Stimulated activated CD4-positive, alpha-beta T cell treated with anti-CD3 and anti-CD28 coated beads, Interleukin-1b, Interleukin-23, amount 100 ng/mL, for 48 hours (primary cell): ENCODE measurements at places on chromosomes 6 and 20.

GRCh38 chr20:11229772-11230171 is 556.0 kb upstream of the JAG1 start:
- no peak for DNase-seq

- no peak for DNase-seq
These were observed 18.0 kb downstream of the FOXO3 start for GRCh38 chr6:108578595-108579327.

DNA sequence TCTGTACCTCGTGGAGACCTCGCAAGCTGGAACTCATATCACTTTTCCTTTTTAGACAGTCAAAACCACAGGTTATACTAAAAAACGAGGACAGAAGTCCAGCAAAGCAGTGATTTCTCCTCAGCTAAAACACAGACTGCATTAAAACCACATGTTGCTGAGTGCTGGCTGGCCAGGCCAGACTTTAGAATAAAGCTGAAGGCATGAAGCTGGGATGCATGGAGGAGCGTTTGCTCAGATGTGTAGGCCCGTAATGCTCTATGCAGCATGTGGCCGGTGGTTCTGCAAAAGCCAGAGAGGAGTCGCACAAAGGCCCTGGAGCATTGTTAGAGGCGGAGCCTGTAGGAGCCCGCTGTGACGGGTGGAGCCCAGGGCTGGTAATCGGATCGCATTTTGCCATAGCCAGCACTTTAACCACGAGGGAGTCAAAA is 83.6 kb downstream of the SMOC2 start:
- no peak for DNase-seq

DNA sequence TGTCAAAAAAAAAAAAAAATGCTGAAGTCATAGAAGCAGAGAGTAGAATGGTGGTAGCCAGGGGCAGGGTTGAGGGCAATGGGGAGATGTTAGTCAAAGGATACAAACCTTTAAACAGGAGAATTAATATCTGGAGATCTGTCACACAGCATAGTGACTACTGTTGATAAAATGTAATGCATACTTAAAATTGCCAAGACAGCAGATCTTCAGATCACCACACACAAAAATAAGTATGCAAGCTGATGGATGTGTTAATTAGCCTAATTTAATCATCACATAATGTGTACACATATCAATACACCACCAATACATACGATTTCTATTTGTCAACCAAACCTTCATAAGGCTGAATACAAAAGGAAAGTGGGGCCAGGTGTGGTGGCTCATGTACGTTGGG is 83.5 kb upstream of the PHACTR3 start:
- DNase-seq = no peak

GRCh38 chr20:9492067-9492466 is 22.3 kb upstream of the LAMP5 start:
- no peak for DNase-seq

GRCh38 chr6:34223956-34224940 is 12.4 kb upstream of the HMGA1 start:
- peak; percentile 94 for DNase-seq

DNA sequence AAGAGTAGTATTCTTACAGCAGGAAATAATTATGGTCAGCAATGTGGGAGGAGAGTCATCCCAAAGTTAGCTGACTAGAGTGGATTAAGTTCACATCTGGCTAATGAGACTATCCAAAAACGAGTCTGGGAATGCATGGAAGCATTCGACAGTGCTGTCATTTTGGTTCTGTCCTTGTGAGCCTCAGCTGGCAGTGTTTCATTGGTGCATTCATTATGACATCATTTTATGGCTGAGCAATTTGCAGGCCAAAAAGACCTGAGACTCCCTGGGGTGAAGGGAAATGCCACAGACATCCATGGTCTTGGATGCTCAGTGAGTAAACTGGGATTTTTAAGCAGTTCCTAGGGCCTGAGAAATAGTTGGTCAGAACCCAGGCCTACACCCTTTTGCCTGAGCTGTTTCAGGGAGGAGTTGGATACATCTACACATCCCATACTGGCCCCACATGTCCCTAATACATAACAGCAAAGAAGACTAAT is 196.4 kb upstream of the CCN2 start:
- no peak for DNase-seq

- DNase-seq = no peak
These were observed 152.5 kb downstream of the MRPL14 start for GRCh38 chr6:43974643-43975230.

DNA sequence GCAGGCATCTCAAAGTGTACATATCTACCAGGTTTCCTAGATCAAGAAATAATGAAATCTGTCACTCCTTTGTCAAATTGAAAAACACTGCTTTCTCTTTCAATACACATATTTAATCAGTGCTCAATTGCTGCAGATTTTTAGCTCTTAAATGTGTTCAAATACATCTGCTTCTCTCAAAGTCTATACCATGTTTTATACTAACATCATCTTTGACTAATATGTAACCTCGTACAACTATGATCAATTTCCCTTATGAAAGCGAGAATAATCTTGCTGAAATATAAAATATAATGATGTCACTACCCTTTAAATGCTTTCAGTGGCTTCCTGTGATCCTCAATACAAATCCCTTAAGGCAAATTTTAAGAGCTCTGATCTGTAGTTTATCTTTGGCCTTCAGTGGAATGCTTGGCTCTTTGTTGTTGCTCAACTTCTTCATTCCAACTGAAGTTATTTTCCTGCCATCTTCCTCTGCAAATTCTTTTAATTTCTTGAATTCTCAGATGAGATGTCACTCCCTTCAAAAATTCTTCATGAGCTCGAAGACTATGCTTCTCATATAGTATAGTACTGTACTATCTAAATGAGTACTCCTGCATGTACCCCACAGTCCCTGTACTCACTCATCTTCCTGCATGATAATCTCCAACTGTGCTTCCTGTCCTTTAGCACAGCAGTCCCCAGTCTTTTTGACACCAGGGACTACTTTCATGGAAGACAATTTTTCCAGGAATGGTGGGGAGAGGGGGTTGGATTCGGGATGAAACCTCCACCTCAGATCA is 545.1 kb upstream of the GJE1 start:
- DNase-seq = no peak

- no peak for DNase-seq
These were observed 107.3 kb downstream of the TFAP2C start for GRCh38 chr20:56736285-56736857.

- no peak for DNase-seq
These were observed 144.3 kb upstream of the MLN start for GRCh38 chr6:33947916-33948594.

- no peak for DNase-seq
These were observed 117.0 kb downstream of the MYLK4 start for GRCh38 chr6:2633736-2634135.

DNA sequence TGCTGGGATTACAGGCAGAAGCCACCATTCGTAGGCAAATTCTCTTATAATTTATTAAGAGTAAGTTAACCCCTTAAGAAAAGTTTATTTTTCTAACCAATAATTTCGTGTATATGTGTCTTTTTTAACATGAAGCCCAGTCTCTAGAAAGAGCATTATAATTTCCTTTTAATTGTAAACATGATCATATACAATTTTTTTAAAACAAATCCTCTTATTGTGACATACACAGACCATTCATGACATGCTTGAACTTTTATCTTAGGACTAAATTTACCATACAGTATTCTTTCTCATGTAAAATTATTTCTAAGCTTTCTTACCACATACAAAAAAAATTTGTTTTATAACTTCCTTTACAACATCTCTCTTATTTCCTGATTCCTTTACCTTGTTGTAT is 6.7 kb downstream of the ACOT13 start:
- DNase-seq = no peak

DNA sequence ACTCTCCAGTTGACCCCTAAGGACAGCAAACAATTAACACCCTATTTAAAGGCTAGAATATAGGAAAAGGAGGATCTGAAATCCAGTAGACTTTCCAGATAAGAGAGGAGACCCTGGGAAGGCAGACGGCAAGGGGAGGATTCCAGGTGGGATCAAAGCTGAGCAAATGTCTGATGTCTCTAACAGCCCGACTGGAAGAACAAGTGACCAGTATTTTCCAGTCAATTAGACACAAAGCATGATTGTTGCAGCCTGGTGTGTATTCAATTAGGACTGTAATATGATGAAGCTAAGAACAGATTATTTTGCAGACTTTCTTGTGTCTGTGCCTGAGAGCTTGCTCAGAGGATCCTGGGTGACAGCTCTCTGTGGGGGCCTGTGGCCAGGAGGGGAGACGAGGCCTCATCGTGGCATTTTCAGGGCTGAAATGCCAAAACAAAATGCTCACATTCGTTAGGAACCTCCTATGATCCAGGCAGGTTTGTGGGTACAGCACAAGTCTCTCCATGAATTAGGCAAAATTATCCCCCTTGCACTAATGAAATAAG is 471.8 kb upstream of the AGPAT4 start:
- DNase-seq = no peak

DNA sequence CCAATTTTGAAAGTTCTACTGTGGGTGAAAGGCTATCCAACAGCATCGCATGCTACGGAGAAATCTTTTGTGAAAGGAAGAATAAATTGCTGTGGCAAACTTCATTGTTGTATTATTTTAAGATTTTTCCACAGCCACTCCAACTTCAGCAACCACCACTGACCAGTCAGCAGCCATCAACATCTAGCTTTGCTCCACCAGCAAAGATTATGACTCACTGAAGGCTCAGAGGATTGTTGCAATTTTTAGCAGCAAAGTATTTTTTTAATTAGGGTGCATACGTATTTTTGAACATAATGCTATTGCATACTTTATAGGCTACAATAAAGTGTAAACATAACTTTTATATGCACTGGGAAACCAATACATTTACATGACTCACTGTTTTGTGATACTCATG is 493.5 kb downstream of the TFAP2A start:
- no peak for DNase-seq

- DNase-seq = no peak
These were observed 44.8 kb upstream of the FABP7 start for GRCh38 chr6:122734529-122735395.

DNA sequence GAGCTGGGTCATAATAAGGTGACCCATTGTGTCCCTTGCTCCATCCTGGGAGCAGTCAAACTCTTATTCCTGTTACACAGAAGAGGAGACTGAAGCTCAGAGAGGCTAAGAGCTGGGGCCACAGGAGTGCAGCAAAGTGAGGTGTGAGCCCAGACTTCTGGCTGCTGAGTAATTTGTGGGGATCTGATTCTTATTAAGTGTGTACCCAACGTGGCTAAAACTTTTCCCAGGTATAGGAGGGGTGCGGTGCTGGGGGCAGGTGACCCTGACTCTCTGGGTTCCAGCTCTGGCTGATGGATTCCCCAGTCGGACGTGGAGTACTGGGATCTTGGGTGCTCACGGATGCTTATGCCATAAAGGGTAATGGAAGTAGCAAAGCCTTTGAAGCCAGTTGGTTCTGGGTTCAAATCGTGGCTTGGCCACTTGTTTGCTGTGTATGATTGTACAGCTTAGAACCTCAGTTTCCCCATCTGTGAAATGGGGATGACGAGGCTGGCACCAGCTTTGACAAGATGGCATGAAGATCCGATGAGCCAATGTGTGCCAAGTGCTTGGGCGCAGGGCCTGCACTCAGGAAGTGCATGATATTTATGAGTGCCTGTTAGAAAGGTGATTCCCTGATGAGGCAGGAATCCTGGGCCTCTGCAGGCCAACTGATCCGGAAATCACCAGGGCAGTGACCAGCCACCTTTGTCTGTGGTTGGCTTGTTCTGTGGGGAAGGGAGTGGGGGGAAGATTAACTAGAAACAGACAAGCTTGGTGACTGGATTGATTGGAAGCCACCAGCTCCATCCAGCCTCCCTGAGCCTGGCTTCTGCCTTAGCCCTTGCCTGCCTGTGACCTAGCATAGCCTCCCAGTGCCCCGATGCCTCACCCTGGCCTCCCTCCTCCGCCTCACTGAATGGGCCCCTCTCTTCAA is 6.0 kb downstream of the SRC start:
- DNase-seq = no peak

- DNase-seq = no peak
These were observed 1.0 kb downstream of the HELZ2 start for GRCh38 chr20:63572788-63573646.

- DNase-seq = no peak
These were observed 154.0 kb upstream of the AFDN start for GRCh38 chr6:167672738-167673137.

GRCh38 chr6:40227735-40228134 is 293.5 kb upstream of the MOCS1 start:
- DNase-seq = no peak

DNA sequence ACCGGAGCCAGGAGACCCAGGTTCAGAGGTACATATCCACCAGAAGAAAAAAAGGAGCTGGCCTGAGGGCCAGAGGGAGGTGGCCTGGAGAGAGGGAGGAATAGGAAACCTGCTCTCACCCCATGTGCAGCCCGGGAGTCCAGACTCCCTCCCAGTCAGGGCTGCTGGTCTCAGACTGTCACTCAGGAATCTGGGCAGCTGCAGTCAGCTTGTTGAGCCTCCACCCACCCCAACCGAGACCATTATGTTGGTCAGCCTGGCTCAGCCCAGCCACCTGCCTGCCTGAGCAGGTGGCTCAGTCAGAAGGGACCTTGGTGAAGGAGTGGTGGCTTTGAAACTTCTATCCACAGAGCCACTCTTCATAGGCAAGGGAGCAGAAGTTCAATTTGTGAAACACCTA is 53.3 kb upstream of the EPB41L1 start:
- no peak for DNase-seq

GRCh38 chr6:99589290-99589672 is 17.4 kb upstream of the PRDM13 start:
- DNase-seq = no peak

DNA sequence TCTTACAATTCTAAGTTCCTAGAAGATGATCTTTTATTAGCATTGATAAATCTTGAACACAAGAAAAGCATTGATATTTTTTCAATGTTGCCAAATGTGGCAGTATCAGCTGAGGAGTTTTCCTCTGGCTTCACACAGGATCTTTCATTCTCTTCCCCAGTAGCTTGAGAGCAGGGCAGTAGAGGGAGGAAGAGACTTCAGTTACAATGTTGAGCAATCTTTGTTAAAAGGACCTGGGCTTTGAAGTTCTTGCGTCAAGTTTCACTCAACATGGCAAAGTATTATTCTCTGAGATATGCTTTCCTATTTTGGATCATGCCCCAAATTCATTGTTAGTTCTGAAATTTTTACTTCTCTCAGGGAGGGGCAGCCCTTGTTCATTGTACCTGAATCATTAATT is 238.0 kb downstream of the COL12A1 start:
- no peak for DNase-seq

GRCh38 chr6:165637586-165637985 is 25.5 kb downstream of the PDE10A start:
- DNase-seq = no peak

DNA sequence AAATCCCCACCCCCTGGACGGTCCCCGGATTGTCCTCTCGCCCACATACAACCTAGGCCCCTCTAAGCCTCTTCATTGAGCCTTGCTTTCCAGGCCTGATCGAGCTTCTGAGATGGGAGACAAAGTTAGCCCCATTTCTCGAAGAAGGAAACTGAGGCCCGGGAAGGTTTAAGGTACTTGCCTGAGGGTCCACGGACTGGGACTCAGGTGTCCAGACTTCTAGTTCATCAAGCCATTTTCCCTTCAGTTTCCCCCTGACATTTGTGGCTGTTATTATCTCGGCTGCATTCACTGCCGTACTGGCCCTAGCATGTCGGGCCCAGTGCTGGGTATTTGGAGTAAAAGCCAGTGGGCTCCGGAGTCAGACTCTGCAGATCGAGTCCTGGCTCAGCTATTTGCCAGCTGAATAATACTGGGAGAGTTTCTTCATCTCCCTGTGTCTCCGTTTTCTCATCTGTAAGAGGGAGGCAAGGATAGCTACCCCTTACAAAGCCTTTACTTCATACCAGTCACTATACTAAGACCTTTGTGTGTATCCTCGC is 633 bp downstream of the RPRD1B start:
- DNase-seq = no peak

GRCh38 chr6:48423640-48424365 is 312.8 kb upstream of the PTCHD4 start:
- DNase-seq = no peak
